ENCODE measurements at places on chromosomes 13 and 19. TPM values are rescaled to one million over a fixed set of nuclear protein-coding genes. Genes with fewer than 3 reads are reported as not detected.

Gene ANGPTL8
- not detected for total RNA-seq

Gene BRSK1
- 8.4 TPM for total RNA-seq

Gene NEK3
- 6.2 TPM for total RNA-seq

Gene KLK3
- total RNA-seq = not detected

- DNase-seq = no peak
Measured at GRCh38 chr13:109228211-109228610, 558.2 kb downstream of the IRS2 start.

- DNase-seq = no peak
Measured at GRCh38 chr13:97904059-97904458, 49.4 kb upstream of the IPO5 start.

Gene CEACAM4
- not detected for total RNA-seq

Gene NLRP4
- not detected for total RNA-seq

DNA sequence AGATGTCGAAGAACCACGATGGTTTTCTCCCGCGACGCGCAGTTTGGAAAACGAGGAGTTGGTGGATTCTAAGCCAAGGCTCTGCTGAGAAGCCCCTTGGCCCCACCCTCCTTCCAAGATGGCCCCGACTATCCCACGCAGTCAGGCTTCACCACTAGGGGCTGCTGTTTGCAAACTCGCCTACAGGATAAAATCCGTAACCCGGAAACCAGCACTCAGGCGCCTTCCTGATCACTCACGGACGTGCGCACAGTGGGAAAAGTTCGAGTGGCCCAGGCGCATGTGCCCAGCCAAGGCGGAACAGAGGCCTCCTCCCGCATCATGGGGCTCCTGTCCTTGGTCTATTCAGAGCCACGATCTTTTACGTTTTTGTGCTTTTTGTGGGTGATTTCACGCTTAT, 19.2 kb upstream of the UQCR11 start:
- peak; percentile 65 for DNase-seq

GRCh38 chr13:37177125-37177524, 71.7 kb upstream of the CSNK1A1L start:
- DNase-seq = no peak

DNA sequence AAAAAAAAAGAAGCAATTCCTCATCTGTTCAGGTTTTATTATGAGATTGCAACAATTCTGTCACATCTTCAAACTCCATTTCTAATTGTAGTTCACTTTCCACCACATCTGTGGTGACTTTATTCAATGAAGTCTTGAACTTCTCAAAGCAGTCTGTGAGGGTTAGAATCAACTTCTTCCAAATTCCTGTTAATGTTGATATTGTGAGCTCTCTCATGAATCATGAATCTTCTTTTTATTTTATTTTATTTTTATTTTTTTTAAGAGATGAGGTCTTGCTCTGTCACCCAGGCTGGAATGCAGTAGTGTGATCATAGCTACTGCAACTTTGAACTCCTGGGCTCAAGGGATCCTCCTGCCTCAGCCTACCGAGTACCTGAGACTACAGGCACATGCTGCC, 19.6 kb downstream of the ARHGAP35 start:
- no peak for DNase-seq

Gene CRLF1
- total RNA-seq = not detected

Gene CYP4F22
- 0.72 TPM for total RNA-seq

- DNase-seq = no peak
Measured at GRCh38 chr13:91346062-91346461, 1.4 kb upstream of the MIR17HG start.

DNA sequence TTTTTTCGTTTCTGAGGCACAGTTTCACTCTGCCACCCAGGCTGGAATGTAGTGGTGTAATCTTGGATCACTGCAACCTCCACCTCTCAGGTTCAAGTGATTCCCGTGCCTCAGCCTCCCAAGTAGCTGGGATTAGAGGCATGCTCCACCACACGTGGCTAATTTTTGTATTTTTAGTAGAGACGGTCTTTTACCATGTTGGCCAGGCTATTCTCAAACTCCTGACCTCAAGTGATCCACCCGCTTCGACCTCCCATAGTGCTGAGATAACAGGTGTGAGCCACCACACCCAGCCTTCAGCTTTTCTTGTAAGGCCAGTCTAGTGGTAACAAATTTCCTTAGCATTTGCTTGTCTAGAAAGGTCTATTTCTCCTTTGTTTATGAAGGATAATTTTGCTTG, 46.2 kb downstream of the ZNF568 start:
- no peak for DNase-seq

GRCh38 chr19:17419154-17419620, 660 bp upstream of the MVB12A start:
- DNase-seq = no peak

Gene VSIG10L
- 6.4 TPM for total RNA-seq

DNA sequence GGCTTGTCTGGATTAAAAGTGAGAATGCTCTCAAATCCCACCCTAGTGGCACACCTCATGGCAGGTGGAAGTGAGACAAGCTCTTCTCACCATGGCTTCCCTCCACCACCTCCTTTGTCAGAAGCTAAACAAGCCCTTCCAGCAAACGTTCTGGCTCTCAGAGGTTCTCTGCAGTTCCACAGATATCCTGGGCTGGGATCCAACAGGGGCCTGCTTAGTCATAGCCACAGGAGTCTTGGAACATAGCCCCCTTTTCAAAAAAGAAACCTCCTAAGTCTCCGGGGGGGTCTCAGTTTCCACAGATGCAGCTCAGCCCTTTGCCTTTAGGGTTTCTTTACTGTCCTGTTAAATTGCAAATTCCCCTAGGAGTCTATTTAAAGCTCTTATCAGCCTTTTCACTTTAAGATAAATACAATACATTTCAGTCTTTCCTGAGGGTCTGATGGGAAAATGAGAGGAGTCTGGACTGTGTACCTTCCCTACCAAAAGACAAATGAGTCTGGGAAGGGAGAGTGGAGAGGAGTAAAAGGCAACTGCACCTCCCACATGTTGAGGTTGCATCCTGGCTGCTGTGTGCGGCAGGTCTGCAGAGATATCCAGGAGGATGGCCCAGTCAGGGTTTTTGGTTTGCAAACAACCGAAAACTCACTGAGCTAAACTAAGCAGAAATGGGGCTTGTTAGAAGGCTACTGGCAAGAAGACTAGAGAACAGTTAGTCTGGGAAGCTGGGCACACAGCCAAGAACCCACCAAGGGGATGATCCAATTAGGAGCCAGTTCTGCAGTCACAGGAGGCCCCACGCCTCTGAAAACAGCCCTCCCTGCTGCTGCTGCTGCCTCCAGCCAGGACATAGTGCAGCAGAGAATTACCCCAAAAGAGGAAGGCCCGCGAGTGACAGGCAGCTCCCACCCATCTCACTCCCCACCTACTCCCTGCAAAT, 41.4 kb upstream of the SERP2 start:
- DNase-seq = no peak

Gene KLK2
- total RNA-seq = 1.5 TPM

DNA sequence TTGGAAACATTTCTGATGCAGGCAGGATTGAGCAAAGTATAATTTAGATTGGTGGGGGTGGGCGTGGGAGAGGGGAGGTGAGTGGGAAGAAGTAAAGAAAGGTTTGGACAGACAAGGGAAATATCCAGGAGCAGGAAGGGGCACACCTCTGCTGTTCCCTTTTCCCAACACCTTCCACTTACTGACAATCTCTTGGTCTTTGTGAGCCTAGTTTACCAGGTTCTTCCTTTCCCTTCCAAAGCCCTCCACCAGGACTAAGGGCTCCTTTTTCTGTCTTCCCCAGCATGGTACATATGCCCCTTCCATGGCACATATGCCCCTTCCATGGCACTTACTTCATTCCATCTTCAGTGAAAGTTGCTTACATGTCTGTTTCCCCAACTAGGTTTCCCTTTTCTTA, 6.2 kb upstream of the THSD1 start:
- no peak for DNase-seq

Gene TMEM255B
- 1.8 TPM for total RNA-seq

GRCh38 chr13:49649244-49649962, 21.1 kb downstream of the ARL11 start:
- DNase-seq = no peak

- DNase-seq = no peak
Measured at GRCh38 chr19:33477781-33478180, 43.8 kb downstream of the PEPD start.

Gene AMER2
- total RNA-seq = not detected

DNA sequence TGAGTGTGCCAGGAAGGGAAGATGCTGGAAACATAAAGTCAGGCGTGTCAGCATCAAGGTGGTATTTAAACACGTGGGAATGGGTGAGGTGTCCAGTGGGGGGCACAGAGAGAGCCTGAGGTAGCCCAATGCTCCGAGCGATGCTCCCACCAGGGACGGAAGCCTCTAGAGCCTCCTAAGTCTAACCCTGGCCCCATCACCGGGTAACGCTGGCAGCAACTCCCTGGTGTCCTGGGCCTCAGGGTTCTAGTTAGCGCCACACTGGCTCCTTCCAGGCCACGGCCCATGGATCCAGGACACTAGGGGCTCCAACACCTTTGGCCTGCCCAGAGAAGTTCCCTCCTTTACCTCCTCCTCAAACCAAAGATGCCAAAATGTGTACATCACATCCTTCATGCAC, 65.4 kb downstream of the EPS15L1 start:
- DNase-seq = no peak

DNA sequence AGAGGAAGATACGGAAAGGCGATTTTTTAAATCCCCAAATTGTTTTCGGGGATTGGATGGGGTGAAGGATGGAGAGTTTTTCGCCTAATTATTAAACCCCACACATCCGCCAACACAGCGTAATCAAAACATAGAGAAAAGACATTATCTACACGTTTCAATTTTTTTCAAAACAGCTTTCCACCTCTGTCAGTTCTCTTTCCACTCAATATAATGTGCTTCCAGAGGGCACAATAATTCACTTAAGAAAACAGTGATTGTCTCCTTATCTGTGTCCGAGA, 435 bp upstream of the OBI1 start:
- DNase-seq = no peak

GRCh38 chr19:27906081-27906480, 1306.9 kb downstream of the UQCRFS1 start:
- DNase-seq = no peak

DNA sequence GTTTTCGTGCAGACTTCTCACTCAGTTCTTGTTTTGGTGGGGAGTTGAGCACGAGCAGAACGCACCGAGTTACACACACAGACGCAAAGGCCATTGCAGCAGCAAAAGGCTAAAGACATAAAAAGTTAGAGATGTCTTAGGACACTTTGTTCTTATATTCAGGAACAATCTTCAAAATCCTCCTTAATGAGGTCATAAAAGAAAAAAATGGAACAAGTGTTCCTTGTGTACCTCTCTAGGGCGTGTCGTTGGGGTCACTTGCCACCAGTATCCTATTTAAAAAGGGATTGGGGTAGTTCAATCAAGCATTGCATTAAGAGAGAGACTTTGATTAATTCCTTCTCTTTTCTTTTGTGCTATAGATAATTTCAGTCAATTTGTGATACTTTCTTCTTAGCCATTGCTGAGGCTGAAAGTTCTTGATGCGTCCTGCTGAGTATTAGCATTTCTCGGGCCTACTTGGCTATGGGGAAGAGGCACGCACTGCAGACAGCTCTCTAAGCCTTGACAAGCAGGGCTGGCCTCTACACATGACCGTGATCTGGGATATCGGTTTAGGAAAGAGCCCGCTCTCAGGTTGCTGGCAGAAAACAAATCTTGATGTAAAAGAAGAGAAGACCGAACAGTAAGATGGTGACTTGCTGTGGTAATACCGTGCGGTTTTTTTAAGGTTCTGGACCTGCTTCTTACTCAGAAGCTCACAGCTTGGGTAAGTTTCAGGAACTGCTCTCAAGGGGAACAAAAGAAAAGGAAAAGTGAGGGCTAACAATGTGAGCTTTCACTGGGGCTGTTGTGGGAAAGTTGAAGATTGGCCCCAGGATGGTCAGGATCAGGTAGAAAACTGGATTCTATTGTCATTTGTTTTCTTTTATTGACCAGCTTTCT, 223.6 kb downstream of the TM9SF2 start:
- no peak for DNase-seq

- no peak for DNase-seq
Measured at GRCh38 chr13:45575146-45575829, 40.3 kb downstream of the ERICH6B start.

Gene FBXO17
- not detected for total RNA-seq

Gene ATF5
- 13.2 TPM for total RNA-seq

- no peak for DNase-seq
Measured at GRCh38 chr19:11378319-11379189, 4.1 kb downstream of the SWSAP1 start.

GRCh38 chr19:2578901-2579677, 103.2 kb downstream of the GADD45B start:
- no peak for DNase-seq

GRCh38 chr19:4060621-4061177, 6.0 kb downstream of the ZBTB7A start:
- no peak for DNase-seq

DNA sequence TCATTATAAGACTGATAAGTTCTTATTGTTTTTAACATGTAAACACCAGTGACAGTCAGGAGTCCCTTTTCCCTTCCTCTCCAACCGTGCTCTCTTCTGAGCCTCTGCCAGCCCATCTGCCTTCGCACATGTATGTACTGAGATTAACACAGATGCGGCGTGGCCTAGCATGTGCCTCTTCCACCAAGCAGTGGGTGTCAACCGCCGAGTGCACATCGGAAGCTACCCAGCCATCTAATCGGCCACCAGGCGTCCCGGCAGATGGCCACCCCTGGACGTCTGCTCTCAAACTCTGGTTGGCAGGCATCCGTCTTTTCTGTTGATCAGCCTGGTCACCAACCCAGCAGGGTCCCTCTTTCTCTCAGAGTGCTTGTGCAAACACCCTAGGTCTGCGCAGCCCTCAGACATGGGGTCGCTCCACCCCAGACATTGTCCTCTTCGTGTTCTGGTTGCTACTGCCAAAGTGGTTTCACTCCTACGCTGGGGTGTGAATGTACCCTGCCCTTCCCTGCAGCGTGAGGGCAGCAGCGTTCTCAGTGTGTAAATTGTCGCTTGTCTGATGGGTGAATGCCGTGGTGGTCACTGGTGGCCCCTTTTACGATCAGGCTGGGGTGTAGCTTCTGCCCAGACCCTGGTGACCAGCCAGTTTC, 57.7 kb upstream of the LDLR start:
- no peak for DNase-seq

- DNase-seq = no peak
Measured at GRCh38 chr13:109336730-109337129, 449.7 kb downstream of the IRS2 start.
